Stimulated activated CD4-positive, alpha-beta T cell treated with anti-CD3 and anti-CD28 coated beads, Interleukin-15, amount 100 ng/mL, for 1 hour (primary cell): ENCODE measurements at places on chromosomes 6 and 20.

- no peak for DNase-seq
Measured at GRCh38 chr6:56270812-56271441, 23.5 kb upstream of the COL21A1 start.

DNA sequence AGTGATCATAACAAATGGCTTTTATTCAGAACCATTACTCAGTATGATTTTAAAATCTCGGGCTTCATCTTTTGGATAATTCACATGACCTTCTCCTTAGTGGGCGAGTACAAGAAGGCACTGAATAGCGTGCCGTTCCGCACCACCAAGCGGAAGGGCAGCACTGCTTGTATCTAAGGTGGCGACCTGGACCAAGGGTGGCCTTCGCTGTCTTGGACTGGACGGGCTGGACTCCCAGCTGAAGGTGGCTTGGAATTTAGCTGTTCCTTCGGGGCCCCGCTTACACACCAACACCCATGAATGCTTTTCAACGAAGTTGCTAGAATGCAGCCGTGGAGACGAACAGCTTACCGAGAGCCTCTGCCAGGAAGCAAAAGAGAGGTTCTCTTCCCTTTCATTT lies 168.6 kb upstream of the AGPAT4 start:
- no peak for DNase-seq

DNA sequence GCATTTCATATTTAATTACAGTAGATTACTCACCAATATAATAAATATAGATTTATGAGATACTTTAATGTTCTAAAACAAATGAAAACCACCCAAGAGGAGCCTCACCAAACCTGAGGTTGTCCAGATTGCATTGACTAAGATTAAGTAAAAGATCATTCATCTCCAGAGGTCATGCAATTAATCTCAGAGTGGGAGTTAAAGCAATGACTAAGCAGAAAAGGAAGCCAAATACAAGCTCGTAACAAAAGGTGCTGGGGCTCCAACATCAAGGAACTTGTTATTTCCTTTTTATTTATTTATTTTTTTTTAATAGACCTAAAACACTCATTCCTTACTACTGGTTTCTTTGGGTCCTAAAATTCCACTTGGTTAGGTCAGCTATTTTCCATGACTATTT lies 57.7 kb downstream of the RSPO3 start:
- no peak for DNase-seq

DNA sequence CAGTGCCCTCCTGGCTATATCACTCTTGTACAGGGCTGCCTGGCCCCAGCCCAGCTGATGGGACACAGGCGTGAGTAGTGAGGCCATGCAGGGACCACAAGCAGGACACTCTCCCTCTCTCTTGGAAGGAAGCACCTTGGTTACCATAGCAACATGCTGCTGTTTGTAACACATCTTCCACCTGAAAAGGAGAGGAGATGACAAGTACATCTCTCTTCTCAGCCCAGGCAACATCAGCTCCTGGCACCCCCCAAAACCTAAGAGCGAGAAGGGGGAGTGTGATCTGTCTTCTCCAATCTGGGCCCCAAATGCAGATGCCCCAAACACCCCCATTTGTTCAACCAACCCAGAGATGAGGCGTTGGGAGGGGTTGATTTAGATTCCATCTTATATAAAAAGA lies 49.9 kb downstream of the KCNB1 start:
- DNase-seq, result no peak

- no peak for DNase-seq
Measured at GRCh38 chr20:25372584-25373336, 17.9 kb downstream of the ABHD12 start.

GRCh38 chr6:152379423-152379822 lies 257.7 kb downstream of the SYNE1 start:
- DNase-seq, result no peak

DNA sequence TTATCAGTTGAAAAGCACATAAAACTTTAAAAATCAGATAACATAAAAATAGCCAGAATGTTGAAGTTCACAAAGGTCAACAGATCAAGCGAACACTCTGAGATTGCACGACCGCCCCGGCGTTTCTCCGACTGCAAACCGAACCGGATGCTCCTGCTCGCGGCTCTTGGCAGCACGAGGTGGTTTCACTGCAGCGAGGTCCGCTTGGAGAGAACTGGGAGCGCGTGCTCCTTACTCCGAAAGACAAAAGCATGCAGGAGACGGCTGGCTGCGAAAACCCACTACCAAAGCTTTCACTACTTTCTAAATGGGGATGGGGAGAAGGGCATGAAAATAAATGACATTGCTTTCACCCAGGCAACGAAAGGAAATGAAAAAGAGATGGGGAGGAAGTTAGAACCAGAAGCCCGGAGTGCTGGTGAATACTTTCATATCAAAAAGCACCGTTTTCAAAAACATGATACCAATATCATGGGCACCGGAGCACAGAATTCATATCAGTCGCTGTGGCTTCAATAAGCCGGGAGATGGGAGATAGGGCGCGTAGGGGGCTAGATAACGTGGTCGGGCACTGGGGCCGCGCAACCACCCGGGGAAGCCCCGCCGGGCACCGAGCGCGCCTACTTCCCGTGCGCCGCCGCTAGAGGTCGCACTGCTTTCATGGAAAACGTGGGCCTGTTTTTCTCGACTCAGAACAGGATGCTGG lies 8.3 kb upstream of the ANKRD60 start:
- DNase-seq, result peak; percentile 82

DNA sequence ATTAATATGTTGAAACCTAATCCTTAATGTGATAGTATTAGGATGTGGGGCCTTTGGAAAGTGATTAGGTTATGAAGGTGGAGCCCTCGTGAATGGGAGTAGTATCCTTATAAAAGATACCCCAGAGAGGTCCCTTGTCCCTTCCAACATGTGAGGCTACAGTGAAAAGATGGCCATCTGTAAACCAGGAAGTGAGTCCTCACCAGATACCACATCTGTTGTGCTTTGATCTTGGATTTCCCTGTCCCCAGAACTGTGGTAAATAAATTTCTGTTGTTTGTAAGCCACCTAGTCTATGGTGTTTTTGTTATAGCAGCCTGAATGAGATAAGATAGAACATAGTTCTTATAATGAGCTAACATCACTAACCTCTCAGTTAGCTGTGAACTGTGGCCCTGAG lies 16.6 kb upstream of the CALHM6 start:
- no peak for DNase-seq
